ENCODE measurements at places on chromosomes 11 and 22.

- DNase-seq = no peak
Measured at GRCh38 chr22:32044913-32045312, 1.9 kb downstream of the SLC5A1 start.

GRCh38 chr22:33504941-33505625 is 415.2 kb downstream of the LARGE1 start:
- DNase-seq = no peak

DNA sequence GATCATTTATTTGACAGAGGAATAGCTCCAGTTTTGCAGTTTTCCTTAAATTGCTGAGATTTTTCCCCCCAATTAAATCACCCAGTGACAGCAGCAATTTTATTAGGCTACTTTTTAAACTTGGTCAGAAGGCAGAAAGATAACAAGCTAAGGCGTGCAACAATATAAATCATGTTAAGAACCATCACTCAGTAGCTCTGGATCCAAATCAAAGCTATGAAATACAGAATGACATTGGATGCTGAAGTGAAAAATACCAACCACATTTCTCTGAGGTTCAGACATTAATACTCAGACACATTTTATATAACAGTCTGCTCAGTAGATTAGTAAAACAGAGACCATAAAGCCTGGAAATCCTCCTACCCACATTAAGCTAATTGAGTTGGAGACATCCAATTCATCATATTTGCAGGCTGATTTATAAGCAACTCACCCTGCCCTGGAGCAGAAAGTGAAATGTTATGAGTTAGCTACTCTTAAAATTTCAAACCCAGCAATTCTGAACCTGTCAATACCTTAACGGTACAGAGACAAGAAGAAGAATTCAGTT is 1108.4 kb downstream of the DLG2 start:
- DNase-seq = no peak

- DNase-seq = no peak
Measured at GRCh38 chr11:10603721-10604297, 35.3 kb upstream of the LYVE1 start.

DNA sequence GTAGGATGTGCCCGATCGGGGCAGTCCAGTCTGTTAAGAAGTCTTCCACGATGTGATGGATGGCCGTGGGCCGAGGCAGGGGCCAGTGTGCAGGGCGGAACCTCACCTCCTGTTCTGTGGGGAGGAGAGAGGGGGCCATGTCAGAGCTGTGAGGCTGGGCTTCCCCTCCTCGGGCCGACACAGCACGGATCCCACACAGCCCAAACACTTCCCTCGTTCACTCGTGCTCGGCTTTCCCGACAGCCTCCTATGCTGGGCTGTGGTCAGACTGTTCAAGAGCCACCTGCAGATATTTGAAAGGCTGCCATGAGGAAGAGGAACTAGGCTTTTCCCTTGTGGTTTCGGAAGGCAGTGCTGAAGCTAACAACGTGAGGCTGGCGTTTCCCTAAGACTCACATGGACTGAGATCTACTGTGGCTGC is 12.3 kb upstream of the TXN2 start:
- no peak for DNase-seq

GRCh38 chr11:119167933-119168332 is 592 bp upstream of the NLRX1 start:
- DNase-seq = no peak

DNA sequence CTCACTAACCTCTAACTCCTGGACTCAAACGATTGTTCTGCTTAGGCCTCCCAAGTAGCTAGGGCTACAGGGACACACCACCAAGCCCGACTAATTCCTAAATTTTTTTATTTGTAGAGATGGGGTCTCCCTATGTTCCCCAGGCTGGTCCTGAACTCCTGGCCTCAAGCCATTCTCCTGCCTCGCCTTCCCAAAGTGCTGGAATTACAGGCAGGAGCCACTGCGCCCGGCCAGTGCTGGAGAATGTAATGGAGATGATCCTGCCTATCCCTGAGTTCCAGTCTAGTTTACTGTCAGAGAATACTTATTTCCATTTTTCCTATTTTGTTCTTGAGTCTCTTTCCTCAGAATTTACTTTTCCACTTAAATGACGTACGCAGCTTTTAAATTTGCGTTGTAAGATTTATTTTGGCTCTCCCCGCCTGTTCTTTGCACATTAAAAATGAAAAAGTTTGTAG is at the start of gene CHEK1:
CHEK1 (plus strand) TSS at position 408 of the 458 bp plus-strand sequence. CDS start 1,606 bp downstream, outside the sequence.
- no peak for DNase-seq

GRCh38 chr22:20664594-20664959 is 109.3 kb upstream of the SERPIND1 start:
- DNase-seq = no peak

DNA sequence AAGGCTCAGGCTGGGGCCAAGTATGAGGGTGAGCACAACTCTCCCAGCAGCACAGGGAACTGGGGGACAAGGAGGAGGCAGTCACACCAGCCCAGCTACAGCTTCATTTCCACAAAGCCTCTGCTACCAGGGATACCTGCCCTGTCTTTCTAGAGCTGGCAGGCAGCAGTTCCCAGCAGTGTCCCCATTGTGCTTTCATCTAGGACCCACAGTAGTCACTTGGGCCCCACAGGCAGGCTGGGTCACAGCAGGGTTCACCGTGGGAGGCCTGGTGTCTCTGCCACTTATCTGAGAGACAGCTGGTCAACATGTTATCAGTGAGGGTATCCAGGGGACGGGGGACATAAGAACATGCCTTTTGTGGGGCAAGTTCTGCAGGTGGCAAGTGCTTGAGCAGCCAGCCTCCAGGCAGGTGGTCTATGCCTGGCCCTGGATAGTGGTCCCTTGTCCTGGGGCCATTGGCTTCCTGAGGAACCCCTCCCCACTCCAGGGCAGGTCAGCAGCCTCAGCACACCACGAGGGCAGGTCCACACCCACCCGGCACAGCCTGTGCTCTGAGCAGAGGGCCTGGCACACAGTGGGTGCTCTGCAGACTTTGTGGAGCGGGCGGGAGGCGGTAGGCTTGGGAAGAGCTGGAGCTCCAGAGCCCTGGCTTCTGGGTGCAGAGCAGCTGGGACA is 29.9 kb downstream of the GNAZ start:
- no peak for DNase-seq

- DNase-seq = no peak
Measured at GRCh38 chr22:30308518-30309230, 18.1 kb downstream of the TBC1D10A start.

DNA sequence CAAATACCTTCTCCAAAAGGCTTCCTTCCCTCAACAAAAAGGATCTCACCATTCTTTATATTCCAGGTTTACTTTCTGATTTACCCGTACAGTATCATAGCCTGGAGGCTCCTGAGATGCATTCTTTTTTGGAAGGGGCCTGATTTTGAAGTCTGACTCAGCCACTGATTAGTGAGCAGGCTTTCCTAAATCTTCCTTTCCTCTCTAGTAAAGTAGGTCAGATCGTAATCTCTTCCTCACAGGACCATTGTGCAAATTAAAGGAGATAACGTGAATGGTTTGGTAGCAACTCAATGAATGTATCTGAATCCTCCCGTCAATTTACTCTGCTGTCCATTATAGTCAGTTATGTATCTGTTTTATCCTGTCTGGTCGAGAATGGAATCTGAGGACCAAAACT is 227.7 kb upstream of the ANO5 start:
- no peak for DNase-seq

GRCh38 chr22:25888399-25889054 is 146.5 kb downstream of the MYO18B start:
- DNase-seq = no peak

DNA sequence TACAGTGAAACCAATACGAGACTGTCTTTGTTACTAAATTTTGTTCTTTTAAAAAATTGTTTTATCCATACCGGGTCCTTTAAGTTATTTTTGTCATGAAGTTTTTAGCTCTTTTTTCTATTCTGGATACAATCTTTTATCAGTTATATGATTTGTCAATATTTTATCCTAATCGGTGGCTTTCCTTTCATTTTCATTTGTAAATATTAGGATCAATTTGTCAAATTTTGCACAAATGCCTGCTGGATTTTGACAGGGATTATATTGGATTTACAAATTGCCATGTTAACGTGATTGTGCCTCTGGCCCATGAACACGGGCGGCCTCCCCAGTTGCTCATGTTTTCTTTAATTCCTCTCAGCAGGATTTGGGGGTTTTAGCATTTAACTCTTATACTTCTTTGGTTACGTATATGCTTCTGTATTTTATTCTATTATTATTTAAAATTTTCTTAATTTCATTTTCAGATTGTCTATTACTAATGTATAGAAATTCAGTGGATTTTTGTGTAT is 20.7 kb upstream of the KRTAP5-6 start:
- DNase-seq = no peak

DNA sequence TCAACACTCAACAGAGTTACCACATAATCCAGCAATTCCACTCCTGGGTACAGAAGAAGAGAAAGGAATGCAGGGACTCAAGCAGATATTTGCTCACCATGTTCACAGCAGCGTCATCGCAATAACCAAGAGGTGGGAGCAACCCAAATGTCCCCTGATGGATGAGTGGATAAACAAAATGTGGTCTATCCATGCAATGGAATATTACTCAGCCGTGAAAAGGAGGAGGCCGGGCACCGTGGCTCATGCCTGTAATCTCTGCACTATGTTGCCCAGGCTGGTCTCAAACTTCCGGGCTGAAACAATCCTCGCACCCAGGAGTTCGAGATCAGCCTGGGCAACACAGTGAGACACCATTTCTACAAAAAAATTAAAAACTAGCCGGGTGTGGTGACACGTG is 131.7 kb downstream of the CTTN start:
- DNase-seq = no peak

GRCh38 chr11:93285430-93285829 is 45.1 kb upstream of the DEUP1 start:
- no peak for DNase-seq

DNA sequence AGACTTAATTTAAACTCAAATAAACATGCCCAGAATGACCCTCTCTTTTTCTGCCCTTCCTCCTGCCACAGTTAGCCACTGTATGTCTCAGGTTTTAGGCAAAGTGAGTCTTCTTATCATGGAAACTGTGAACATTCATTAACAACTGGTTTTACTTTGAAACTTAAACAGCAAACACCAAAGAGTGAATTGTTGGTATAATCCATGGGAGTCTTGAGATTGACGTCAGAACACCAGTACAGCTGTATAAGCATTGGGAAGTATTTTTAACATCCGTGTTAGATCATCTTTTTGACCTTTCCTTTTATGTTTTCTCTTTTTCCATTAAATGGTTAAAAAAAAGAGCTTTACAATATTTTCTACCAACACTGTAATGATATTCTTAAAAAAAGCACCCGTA is 38.9 kb downstream of the ARHGEF12 start:
- DNase-seq = no peak

DNA sequence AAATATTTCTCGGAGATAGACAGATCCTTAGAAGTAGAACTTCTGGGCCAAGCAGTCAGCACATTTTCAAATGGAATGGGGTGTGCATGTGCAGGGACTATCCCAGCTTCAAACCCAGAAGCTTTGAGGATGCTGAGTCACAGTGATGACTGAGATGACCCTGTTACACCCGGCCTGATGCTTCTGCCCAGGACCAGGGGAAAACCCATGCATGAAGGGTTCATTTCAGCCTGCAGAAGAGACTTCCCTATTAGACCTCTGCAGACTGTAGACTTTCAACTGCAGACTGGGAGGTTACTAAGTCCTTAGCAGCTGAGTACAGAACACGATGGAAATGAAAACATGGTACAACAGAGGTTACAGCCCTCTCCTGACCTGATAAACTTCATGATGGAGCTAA is 3.6 kb upstream of the OR2AT4 start:
- DNase-seq = peak; percentile 18

GRCh38 chr11:83195649-83196048 is 2.1 kb downstream of the ANKRD42 start:
- DNase-seq = no peak

- DNase-seq = no peak
Measured at GRCh38 chr22:36942556-36942955, 29.1 kb downstream of the CSF2RB start.

DNA sequence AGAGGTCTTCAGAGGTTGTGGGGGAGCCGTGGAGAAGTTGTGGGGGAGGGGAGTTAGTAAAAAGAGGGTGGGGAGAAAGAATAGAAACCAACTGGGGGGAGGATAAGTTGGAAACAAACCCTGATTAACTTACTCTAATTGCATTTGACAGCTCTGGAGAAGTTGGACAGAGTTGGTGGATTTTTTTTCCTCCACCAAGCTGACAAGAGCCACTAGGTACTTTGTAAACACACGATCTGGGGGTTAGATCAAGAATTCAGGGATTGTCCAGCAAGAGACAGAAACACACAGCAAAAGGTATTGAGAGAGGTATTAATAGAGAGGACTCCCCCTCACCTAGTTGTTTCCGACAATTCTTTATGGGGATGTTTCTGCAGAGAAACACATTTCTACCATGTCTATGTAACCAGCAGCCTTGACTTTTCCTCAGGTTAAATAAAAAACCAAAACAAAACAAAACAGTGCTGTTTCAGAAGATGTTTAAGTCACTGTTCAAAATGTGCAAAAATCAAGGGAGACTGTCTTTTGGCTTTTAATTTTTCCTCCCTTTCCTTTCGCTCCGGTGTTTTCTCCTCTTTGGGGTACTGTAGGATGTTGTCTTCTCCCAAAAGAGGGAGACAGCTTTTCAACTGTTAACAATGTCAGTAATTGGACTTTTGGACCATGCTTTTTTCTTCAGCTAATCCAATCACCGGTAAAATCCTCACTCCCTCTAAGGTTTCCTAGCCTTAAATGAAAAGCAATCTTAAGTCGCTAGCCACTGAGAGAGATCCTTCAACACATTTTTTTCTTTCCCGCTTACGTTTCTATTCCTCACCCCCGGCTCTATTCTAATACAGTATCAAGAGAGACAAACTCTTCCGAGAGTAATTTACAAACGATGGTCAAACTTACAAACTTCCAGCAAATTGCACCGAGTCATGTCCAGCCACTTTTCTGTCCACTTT is 708 bp downstream of the MAML2 start:
- no peak for DNase-seq

DNA sequence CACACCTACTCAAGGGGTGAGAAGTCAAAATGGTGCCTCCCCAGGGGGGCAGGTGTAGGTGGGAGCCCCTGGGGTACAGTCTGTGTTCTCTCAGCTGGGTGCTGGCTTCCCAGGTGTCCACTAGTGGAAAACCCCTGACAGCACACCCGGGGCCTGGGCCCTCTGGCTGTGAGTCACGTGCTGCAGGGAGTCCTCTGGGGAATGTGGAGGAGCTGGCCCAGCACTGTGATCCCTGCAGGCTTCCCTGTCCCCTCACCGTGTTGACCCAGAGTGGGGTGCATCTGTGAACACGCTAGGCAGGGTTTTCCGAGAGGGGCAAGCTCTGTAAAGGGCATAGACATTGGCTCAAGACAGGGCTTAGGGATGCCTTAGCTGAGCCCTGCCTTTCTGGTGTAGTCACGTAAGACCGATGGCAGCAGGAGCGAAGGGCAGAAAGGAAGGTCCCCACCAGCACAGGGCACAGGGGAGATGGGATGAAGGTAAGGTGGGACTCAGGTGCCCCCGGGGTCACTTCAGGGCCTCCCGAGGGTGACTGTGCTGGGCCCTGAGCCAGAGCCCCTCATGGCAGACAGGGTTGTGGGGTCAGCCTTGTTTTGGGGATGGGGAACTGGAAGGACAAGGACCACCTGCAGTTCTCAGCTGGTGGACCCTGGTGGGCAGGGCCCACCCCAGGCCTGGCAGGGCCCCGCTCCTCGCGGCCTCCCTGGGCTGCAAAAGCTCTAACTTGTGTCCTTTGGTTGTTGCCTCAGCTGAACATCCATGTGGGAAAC is 14.1 kb downstream of the DERL3 start:
- DNase-seq = no peak

- DNase-seq = no peak
Measured at GRCh38 chr11:23404225-23405160, 544.2 kb upstream of the CCDC179 start.

- DNase-seq = no peak
Measured at GRCh38 chr11:105273660-105274280, 134.2 kb upstream of the CARD18 start.

Measured in stimulated activated CD4-positive, alpha-beta T cell treated with anti-CD3 and anti-CD28 coated beads, Interleukin-2, amount 100 ng/mL, for 48 hours (primary cell).